ENCODE measurements at places on chromosomes 12 and 14. TPM values are rescaled to one million over a fixed set of nuclear protein-coding genes. Genes with fewer than 3 reads are reported as not detected.

C1QL4 gene
- not detected for total RNA-seq

NXPH4 gene
- total RNA-seq: 0.43 TPM

SMCO2 gene
- total RNA-seq: 0.34 TPM

KRT83 gene
- not detected for total RNA-seq

FAM161B gene
- 0.99 TPM for total RNA-seq

CMA1 gene
- total RNA-seq: not detected
